ENCODE measurements at places on chromosomes 7 and 10.

- DNase-seq: no peak
These were observed 17.6 kb downstream of the UNC5B start for GRCh38 chr10:71229726-71230655.

GRCh38 chr7:86786376-86786775 is 142.7 kb downstream of the GRM3 start:
- no peak for DNase-seq

GRCh38 chr10:125157505-125157904 is 2.9 kb downstream of the CTBP2 start:
- DNase-seq: no peak

GRCh38 chr10:78566284-78567111 is 502.3 kb upstream of the ZMIZ1 start:
- DNase-seq: no peak

- DNase-seq: no peak
These were observed 90.1 kb downstream of the HIF1AN start for GRCh38 chr10:100625816-100626215.

DNA sequence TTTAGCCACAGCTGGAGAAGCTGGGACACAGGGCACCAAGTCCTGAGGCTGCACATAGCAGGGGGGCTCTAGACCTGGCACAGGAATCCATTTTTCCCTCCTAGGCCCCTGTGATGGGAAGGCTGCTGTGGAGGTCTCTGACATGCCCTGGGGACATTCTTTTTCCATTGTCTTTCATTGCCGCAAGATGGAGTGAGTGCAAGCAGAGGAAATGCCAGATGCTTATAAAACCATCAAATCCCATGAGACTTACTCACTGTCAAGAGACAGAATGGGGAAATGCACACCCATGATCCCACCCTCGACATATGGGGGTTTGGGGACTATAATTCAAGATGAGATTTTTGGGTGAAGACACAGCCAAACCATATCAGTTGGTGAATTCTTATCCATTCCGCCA is 94.7 kb upstream of the FERD3L start:
- DNase-seq: no peak

- no peak for DNase-seq
These were observed 40.7 kb downstream of the BTRC start for GRCh38 chr10:101394524-101395133.

GRCh38 chr10:63611078-63611477 is 89.9 kb downstream of the REEP3 start:
- no peak for DNase-seq

- DNase-seq: no peak
These were observed 217.6 kb downstream of the TCERG1L start for GRCh38 chr10:131093795-131094366.

- DNase-seq: no peak
These were observed 36.3 kb downstream of the JAZF1 start for GRCh38 chr7:28144266-28144665.

DNA sequence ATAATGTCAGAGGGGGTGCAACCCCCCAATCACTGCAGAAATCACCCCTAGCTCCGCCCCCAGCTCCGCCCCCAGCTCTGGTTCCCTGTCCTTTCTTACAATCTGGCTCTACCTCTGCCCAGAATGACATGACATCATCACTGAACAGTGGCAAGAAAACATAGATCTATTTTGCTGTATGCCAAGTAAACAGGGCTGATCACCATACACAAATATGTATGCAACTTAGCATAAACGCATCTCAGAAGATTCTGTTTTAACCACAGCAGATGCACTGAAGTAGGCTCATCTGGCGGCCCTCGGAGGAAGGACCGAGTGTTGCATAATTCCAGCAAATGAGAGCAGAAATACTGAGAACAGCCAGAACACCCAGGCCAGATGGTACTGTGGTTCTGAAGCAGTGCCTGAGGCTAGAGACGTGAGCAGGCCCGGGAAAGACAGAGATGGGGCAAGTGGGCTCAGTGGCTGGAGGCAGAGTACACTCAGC is 293.3 kb upstream of the KLF14 start:
- no peak for DNase-seq

GRCh38 chr7:134527979-134528371 is 608 bp downstream of the AKR1B10 start:
- no peak for DNase-seq

GRCh38 chr7:81245353-81245752 is 326.5 kb upstream of the SEMA3C start:
- DNase-seq: no peak

DNA sequence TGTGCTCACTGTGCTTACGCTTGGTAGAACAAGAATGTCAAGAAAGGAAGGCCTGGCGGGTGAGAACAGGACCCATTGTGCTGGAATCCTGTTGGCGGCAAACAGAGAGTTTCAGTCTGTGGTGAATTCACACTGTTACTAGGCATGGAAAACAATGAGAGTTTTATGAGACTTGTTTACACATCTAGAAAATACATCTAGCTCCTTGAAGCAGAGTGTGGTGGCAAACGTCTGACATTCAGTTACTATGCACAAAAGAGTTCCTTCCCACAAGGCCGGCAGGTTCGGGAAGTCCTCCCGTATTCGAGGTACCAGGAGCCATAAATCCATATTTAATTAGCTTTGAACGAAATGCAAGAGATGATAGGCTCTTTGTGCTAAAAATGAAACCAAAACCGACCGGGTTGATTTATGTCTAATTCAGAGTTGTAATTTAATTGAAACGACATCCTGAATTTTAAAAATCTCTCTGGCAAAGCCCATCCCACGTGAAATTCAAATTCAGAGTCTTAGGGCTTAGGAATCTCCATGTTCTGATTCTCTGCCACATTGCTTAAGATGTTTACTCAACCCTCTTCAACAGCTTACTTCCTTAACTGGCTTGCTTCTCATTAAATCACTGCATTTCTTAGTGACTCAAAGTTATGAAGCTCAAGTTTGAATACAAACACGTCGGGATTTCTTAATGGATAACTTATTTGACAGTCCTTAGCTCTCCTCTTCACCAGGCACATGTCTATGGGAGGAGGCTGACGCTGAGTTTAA is 299.9 kb upstream of the PITRM1 start:
- no peak for DNase-seq

DNA sequence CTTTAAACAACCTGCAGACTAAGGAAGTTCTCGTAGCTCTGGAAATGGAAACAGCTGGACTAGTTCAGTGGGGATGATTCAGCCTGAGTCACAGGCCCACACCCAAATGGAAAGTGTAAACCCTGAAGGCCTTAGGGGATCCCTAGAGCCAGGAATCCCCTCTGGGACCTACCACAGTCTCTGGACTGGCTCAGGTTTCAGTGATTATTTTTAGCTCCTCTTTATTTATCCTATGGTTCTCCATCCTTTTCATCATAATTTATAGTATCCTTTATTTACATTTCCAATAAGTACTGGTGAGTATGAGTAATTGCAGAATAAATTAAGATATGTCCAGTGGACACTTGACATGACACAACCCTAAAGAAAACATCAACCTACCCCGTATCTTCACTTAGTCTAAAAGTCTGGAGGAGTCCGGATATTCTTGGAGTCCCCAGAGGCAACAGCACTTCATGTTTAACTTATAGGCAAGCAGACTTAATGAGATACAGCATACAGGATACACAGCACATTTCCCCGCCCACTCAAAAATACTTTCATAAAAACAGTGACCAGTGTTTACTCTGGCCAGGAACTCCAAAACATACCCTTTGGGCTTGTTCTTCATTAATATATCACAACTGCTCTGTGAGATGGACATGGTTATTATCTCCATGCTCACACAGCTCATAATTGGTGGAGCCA is 28.4 kb upstream of the SEMA3E start:
- DNase-seq: no peak

DNA sequence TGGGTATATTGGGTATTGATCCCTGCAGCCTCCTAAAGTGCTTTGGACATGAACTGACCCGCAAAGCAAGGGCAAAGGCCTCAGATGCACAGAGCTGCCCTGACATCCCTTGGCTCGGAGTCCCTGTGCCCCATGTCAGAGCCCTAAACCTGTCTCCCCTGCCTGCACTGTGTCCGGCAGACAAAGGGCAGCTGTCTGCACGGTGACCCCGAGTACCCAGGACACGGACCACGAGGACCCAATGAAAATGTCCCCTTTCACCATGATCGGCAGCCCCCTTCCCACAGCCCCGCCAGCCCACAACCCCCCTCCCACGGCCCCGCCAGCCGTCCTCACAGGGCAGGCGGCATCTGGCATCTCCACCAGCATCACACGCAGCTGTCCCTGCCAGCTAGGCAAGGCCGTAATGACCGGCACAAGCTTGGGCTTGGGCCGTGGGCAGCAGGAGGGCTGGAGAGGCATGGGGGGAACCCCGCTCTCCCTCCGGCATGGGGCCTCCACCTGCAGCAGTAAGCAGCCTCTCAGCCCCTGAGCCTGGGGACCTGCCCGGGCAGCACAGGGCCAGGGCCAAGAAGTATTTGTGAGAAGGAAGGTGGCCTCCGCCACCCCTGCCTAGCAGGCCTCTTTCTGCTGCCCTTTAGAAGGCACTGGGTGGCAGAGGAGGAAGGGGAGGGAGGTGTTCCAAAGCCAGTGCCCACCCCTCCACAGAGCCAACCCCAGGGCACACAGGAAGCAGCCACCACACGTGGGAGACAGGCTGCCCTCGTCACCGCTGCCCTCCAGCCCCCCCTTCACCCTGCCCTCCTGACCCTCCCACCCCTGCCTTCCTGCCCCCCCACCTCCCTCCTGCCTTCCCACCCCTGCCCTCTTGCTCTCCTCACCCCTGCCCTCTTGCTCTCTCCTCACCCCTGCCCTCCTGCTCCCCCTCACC is 10.1 kb downstream of the NUDT1 start:
- DNase-seq: no peak

DNA sequence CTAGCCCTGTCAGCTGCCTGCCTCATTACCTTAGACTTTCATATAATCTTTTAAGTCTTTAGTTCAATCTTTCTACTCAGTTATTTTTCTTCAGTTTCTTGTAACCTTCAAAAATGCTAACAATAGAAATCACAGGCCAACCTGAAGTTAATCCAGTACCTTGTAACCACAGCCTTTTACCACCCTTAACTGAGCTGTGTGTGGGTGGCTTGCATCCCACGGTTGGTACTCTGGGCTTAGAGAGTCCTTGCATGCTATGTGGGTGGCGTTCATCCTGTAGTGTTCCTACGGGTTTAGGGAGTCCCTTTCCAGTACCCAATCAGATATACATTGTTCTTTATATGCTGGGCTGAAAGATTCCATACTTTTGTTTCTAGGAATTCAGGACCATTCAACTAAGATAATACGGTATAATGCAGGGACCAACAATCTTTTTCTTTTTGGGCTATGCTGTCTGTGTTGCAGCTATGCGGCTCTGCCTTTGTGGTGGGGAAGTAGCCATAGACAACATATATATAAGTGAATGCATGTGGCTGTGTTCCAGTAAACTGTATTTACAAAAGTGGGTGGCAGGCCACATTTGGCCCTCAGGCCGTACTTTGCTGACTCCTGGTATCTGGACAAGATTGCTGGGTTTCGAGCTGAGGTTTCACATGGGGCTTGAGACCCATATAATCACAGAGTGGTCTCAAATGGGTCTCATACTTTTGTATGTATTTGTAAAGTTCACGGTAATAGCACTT is 280.8 kb upstream of the LRGUK start:
- no peak for DNase-seq

DNA sequence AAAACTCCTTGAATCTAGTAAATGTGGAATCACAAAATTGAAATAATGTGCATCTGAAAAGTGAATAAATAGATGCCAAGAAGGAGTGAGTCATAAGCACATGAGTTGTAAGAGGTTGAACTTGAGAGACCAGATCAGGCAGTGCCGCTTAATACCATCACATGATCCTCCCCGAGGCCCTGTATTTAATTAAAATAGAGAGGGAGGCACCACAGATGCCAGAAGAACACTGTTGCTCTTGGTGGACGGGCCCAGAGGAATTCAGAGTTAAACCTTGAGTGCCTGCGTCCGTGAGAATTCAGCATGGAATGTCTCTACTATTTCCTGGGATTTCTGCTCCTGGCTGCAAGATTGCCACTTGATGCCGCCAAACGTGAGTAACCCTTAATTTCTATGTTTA is at the start of gene GPNMB:
TSS of gene GPNMB (plus strand) at position 221 of the 400 bp plus-strand sequence. CDS start at position 304, 83 bp downstream.
- no peak for DNase-seq

DNA sequence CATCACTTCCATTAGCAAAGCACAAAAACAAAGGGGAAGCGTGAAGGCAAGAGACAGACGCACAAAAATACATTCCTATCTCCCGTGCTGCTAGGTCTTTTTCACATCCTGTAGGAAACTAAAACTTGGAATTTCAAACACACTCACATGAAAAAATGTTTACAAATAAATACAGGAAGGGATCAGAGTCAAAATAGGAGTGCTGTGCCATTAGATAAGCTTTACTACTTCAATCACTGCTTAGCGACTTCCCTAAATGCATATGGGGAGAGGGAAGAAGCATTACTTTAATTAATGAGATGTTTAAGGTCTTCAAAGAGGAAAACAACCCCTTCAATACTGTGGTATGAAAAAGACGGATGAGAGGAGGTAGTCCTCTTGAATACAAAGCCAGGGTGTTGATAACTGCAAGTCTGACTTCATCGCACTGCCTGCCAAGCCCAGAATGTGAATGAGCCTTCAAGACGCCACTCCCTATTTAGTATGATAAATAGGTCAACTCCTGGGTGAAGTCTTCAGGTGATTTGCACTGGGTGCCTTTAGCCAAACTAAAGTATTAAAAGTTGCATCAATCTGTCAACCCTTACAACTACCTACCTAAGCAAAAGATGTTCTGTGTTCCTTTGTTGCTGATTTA is 13.9 kb downstream of the PARD3 start:
- DNase-seq: no peak

DNA sequence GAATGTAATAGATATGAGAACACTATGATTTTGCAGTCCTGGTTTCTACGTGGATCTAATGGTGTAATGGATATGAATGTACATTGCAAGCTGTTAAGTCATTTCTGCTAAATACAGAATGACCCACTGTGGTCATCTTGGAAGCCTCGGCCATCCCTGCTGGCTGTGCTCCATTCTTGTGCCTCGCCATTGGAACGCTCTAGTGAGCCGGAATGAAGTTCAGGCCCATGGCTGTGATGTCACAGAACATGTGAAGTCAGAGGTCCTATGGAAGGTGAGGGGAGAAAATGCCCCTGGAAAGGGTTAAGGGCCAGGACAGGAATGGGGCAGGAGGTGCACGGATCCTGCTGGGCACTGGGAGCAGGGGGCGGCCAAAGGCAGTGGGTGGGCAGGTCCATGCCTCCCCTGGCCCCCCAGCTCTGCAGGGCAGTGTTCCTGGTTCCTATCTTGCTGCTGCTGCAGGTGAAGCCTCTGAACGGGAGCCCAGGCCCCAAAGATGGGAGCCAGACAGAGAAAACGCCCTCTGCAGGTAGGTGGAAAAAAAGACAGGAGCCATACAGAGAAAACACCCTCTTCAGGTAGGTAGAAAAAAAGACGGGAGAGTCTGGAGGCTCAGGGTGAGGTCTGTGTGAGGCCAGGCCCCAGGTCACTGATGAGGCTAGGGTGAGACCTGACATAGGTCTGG is at the start of gene LLCFC1:
TSS of gene LLCFC1 (plus strand) at position 259 of the 685 bp plus-strand sequence. CDS start at position 397, 138 bp downstream.
- DNase-seq: no peak

GRCh38 chr7:121395494-121395960 is 581 bp downstream of the FAM3C start:
- DNase-seq: no peak

DNA sequence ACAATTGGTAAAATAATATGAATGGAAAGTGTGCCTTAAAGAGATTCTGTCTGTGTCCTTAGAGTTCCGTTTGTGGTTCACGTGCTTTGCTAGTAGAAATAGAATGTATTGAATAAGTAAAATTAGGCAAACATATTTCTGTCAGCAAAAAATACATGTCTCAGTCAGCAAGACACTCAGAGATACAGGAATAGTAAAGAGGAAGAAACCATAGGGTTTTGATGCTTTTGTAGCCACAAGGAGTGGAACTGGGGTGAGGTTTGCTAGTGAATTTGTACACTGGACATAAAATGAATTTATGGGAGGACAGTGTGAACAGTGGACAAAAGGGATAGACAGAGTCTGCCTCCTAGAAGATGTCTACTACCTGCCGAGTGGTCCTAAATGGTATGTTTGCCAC is 289.2 kb upstream of the NRP1 start:
- no peak for DNase-seq
